ENCODE measurements at places on chromosomes 16 and 17.

DNA sequence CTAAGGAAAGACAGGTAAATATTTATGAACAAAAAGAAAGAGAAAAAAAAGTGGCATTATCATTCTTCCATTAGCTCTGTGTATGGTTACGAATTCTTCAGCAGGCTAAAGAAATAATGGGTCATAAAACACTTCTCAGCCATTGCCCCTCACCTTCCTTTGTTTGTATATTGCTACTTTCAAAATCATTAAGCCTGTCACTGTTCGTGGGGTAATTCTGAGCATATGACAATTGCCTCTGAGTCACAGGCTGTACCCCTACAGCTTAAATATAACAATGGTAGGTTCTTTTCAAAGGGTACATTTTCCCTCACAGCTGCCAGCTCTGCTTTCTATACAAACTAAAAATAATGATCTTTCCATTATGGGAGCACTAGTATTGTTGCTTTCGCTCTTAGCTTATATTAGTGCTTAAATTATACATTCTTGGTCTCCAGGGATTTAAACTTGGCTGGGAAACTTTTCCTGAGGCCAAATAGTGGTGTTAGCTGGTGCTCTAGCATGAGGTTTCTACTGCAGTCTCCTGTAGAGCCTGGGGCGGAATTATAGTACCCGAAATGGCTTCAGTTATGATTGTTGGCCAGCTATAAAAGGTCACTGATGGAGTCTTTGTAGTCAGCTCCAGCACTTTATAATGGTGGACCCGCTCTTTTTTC lies 74.7 kb upstream of the CDH11 start:
- DNase-seq: no peak

- DNase-seq: no peak
These were observed 37.2 kb downstream of the MAP2K6 start for GRCh38 chr17:69451416-69452394.

DNA sequence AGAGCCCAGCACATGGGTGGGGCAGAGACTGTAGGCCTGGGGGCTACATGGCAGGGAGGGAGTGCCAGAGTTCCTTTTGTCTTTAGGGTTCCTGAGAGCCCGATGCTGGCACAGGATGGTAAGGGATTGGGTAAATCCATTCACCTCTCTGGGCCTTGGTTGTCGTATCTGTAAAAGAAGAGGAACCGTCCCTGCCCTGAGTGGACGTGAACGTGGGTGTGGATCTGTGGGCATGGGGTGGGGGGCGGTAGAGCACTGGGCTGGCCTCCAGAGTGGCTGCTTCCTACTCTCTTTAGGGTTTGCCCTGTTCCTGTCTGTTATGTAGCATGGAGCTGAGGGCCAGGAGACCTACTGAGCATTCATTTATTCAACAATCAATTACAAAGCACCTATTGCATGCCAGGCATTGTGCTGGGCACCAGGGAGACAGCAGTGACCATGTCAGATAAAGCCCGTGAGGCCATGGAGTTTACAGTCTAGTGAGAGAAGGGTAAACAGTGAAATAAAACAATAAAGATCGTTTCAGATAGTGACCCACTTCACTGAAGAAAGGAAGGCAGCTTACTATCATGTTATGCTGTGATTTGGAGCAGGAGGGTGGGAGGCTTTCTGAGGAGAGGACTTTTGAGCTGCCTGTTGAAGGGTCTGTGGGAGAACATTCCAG lies 13.1 kb upstream of the TCAP start:
- no peak for DNase-seq

DNA sequence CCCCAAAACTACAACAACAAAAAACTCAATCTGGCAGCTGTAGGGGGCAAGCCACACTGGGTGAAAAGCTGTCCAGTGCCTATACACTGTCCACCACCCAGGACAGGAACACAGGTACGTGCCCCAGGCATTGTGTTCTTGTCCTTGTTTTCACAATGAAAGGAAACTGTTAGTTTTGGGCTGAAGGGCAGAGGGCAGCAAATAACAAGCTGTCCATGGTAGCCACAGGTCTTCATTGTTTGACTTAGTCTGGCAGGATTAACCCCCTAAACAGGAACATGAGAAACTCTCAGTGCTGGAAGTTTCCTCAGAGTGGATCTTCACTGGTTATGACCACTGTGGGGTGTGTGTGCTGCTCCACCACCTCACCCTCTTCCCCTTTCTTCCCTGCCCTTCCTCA lies 224.6 kb upstream of the N4BP1 start:
- DNase-seq: no peak

- no peak for DNase-seq
These were observed 7.4 kb upstream of the SPAG9 start for GRCh38 chr17:51128076-51128475.

GRCh38 chr16:17053536-17054160 lies 417.1 kb downstream of the XYLT1 start:
- no peak for DNase-seq

DNA sequence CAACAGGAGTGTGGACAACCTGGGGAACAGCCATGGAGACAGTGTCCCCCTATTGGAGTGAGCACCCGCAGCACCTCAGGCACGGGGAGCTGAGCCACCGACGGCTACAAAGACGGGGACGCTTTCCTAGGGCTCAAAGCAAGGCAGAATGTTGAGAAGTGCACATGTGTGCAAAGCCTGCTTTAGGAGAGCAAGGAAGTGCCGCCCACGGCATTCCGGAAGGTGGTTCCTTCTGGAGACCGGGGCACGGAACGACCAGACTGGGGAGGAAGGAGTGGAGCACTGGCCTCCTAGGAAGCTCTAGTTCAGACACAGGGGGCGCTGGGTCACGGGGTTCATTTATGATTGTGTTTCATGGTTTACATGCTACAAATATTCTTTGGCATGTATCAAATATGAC lies 52.2 kb downstream of the TBC1D16 start:
- no peak for DNase-seq

- no peak for DNase-seq
These were observed 48.5 kb upstream of the IRF8 start for GRCh38 chr16:85850344-85850880.

DNA sequence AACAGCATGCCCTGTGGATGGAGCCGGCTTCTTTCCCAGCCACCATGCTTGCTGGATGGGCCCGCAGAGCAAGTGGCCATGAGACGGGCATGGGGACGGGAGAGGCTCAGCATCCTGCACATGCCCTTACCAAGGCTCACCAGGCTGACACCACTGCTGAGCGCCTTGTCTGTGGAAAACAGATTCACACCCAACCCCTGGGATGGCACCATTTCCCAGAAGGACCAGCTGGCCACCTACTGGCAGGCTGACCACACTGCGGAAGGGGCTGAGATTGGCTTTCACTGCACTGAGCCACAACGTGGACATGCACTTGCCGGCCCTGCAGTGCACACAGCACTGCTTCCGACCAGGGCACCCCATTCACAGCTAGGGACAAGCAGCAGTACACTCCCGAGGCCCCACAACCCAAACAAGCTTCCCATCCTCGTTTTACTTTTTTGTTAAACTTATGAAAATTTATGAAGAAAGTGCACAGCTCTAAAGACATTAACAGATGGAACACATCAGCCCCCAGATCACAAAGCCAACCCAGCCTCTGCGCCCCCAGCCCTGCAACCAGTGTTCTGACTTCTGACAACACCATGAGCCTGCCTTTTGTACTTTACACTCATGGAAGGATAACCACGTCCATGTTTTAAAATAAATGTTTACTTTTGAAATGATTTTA lies 13.9 kb upstream of the KRTAP17-1 start:
- DNase-seq: no peak

DNA sequence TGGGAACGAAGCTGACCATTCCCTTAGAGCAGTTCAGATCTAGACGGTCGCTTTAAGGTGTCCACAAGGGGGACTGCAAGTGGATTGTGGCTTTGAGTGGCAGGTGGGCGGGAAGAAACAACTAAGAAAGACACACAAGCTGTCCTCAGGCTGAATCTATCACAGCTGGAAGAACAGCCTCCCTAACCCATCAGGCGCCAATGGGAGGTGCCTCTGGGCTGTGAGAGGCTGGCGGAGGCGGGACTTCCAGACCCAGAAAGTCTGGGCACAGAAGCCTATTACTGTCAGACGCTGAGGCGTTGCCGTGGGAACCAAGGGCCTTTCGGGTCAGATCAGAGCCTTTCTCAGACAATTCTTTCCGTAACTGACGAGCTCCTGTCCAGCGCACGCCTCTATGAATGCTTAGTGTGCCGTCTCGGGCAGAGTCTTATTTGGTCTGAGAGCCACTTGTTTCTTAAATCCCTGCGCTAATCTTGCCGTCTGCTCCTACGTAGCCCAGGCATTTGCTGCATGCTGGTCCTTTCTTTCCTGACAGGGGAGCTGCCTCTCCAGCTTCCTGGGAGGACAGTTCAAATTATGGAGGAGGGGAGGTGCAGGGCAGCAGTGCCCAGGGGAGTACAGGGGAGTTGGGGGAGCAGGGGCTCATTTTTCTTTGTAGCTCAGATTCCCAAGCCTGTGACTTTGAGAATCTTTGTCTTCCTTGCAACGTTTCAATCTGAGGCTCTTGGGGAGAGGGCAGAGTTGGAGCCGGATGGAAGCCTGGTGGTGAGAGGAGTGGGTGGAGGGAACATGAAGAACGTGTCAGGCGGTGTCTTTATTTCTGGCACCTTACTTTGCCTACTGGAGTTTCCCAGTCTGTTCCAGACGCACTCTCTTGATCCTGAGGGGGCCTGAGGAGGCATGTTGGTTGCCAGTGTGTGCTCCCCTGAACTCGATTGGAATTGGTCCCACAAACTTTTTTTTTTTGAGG lies 618.7 kb downstream of the KCNJ18 start:
- no peak for DNase-seq

DNA sequence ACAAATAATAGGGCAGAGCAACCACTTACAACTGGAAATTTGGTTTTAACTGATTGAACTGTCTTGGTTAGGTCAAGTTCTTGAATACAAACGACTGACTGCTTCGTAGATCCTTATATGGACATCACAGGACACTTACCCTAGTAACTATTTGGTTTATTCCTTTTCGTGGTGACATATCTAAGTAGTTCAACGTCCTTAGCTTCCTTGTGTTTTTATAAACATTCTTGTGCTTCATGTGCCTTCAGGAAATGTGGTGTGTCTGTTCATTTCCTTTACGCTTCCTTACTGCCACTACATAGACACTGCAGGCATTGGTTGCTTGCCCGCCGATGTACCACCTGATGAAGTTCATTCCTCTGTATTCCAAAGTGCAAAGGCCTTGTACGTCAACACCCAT lies 59.3 kb downstream of the USP10 start:
- DNase-seq: no peak

DNA sequence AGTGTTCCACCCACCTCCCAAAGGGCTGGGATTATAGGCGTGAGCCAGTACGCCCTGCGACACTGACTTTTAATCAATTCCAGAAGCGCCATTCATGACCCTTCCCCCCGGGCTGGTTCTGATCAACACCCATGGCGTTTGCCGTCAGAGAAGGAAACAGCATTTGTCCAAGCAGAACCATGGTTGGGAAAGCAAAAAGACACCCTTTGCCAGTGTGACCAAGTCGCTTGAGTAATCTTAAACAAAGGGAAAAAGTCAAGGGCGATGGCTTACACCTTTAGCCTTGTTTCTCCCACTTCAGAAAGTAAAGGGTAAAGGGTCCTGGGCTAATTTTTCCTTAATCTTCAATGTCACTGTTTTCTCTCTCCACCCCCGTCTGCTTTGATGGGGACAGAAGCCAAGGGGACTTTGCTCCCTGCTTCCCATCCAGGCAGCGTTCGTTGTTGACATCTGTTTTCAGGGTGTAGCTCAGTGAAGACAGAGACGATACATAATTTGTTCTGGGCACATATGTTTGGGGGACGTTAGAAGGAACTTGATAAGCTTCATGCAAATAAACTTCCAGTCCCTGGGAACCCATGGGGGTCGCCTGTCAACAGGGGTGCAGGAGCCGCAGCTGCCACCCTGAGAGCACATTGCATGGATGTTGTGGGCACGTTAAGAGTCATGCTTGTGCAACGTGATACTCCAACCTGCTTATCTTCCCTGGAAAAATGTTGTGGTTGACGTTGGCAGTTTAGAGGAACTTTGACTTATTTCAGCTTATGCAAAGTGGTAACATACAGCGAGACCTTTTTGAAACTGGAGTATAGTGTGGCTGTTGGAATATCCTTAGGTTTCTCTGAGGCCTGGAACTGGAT lies 50.6 kb upstream of the TANGO6 start:
- DNase-seq: no peak

DNA sequence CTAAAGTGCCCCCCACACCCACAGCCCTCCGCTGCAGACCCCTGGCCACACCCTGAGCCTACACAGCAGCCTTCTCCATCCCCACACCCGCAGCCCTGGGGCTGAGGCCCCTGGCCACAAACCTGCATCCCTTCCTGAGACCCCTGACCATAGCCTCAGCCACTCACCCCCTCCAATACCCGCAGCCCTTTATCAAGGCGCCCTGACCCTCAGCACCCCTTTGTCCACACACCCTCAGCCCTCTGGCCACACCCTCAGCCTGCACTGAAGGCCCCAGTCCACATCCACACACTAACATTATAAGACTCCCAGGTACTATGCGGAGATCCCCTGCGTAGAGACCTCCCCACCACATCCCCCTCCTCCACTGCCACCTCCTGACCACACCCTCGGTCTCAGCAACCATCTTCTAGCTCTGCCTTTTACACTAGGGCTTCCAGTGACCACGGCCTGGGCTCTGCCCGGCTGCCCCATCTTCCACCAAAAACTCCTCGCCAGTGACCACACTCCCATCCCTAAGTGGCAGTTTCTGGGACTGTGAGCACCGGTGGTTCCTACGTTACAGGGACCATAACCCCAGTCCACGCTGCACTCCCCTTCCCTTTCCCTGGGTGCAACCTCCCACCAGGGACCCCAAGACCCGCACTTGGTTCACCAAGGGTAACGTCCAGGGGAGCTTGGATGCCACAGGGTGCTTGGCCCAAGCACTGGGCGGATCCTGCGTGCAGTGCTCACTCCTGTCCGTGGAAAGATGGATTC lies 818 bp downstream of the TPPP3 start:
- DNase-seq: no peak

GRCh38 chr16:50944436-50944835 lies 202.6 kb downstream of the CYLD start:
- DNase-seq: no peak

GRCh38 chr16:71569621-71570020 lies 7.3 kb downstream of the TAT start:
- DNase-seq: no peak

- DNase-seq: no peak
These were observed 103.6 kb upstream of the C16orf82 start for GRCh38 chr16:26963109-26963508.

GRCh38 chr17:69630056-69630635 lies 215.6 kb downstream of the MAP2K6 start:
- DNase-seq: no peak

DNA sequence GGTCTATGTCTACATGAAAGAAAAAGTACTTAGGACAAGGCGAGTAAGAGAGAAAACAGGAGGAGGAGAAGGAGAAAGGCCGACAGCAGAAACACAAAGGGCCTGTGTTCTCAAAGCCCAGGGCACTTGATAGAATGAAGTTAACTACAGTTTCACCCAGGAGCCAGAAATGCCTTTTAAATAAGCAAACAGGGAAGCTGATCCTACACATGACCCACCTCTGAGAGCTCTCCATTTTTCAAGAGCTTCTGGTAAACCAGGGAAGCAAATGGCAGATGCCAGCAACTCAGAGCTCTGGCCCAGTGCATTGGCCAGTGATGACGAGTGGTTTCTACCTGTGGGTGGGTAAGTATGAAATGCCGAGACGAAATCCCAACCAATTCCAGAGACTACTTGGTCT lies 163.4 kb downstream of the ZFHX3 start:
- no peak for DNase-seq

- DNase-seq: no peak
These were observed 58.6 kb upstream of the TNRC6A start for GRCh38 chr16:24670623-24671454.
